ENCODE measurements at places on chromosomes 3 and 15. TPM values are rescaled to one million over a fixed set of nuclear protein-coding genes. Genes with fewer than 3 reads are reported as not detected.

- no peak for DNase-seq
These were observed 36.5 kb downstream of the GOLGA6L10 start for GRCh38 chr15:82312586-82313349.

- DNase-seq = no peak
These were observed 31.2 kb upstream of the RIOX2 start for GRCh38 chr3:98003306-98003969.

DNA sequence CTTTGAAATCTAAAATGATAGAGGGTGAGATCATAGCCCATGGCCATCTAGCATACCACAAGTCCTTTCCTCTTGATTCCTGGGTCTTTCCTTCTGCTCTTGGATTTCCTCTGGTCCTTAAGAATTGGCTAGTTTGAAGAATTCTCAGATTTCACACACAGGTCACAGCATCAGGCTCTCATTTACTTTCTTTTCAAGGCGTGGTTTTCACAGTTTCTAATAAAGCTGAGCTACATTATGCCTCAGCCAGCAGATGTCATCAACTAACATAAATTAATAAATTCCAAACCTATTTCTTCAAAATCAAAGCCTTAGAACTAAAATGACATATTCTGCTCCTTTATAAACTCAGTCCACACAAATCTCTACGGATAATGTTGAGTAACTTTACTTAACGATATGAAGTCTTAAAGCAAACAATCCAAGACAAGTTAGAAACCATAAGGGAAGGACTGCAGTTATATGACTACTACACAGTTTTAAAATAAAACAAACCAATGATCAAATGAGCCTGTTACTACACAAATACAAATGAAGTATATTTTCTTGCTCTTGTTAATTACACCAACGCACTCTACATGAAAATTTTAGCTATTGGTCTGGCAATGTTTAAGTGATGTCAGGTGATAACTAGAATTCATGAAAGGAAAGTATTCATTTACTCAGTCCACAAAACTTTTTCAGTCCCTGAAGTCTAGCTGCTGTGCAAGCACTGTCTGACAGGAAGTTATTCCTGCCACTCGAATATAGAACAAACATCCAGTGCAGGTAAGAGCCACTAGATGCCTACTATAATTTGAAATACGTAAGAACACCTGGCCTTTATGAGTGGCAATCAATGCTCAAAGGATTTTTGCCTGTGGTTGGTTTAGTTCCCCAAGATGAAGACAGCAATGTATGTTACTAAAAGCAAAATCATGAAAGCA lies 9.2 kb downstream of the CCDC14 start:
- DNase-seq = no peak

GRCh38 chr3:17726313-17726712 lies 16.1 kb downstream of the TBC1D5 start:
- no peak for DNase-seq

DNA sequence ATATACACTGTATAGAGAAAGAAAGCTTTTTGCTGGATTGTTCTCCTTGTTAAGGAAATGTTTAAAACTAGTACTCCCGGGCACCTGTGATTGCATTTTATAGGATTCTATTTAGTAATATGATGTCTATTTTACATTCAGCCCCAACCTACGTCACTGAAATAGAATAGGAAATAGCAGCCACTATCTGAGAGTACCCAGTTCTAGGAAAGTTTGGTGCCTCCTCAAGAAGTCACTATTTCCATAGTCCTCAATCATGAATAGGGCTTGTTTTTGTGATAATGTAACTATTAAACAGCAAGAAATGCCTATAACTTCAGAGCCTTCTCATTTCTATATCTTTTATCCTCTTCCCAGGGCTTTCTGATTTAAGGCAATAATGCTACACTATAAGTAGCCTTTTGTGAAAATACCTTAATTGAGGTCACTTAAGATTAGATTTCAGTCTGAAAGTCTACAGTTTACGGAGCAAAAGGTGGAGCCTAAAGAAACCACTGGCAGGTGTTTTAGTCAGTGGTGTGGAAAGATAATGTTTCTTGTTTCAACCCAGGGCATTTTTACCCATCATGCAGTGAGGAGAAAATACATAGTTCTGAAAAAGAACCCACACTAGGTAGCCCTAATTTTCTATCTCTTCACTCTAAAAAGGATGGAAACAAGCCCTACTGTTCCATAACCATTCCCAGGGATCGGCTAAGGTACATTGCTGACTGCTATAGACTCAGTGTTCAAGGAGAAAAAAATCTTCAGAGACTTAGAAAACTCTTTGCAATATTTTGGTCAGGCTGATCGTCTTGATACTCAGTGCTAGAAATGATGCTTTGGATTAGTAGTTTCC lies 38.7 kb downstream of the TIGIT start:
- DNase-seq = no peak

- no peak for DNase-seq
These were observed 221.9 kb upstream of the LRIG1 start for GRCh38 chr3:66722675-66723074.

DNA sequence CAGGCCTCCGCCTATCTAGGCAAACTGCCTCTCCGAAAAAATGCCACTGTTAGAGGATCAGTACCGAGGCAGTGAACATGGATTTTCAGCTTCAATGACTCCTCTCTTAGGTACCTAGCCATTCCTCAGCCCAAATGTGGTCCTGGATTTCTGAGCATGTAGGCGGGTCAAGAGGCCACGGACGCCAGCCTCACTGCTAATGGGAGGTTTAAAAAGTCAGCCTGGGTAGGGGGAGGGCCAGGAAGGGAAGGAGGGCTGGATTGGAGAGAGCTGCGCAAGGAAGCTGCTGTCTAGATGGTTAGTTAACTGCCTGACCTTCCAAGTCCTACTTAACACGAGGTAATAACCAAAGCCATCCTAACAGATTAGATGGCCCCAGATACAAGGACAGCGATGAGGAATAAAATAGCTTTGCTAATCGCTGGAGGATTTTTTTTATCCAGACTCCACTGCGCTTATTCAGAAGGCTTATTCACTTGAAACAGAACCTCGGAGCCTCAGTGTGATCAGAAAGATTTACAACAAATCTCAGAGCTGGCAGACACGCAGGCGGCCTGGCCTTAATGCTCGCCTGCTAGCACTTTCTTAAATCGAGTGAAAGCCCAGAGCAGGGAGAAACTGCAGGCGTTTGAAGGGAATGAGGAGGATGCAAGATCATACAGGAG lies 34.3 kb downstream of the TLE3 start:
- no peak for DNase-seq

DNA sequence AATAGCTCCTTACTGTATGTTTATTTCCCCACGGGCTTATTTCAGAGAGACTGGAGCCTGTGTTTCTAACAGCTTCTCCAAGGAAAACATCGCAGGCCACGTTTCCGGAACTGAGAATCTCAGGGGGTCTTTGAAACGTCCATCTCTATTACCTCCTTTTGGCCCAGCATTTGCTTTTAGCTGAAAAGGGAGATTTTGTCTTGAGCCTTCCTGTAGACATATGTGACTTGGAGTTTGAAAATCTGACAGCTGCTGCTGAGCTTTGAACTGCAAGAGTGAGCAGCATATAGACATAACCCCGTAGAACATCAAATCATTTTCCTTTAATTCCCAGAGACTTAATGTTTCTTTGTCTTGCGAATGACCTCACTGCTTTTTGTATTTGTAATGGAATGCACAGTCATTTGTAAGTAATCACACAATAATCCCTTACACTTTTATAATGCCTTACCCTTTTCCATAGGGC lies 54.6 kb downstream of the LPP start:
- no peak for DNase-seq

DNA sequence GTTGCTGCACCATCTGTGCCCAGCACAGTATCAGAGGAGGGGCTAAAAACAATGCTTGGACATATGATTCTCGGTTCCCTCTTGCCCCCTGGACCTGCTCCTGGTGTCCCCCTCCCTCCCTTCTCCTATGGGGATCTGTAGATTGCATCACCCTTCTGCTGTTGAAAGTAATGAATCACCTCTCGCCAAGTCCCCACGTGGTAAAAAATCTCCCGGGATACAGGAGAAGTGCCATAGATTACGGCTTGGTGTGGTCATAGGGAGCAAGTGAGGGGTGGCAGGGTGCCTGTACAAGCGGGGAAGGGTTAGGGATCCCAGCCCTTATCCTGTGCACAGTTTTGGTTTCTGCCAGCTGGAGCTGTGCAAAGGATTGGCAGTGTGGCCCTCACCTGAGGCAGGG lies 37.7 kb downstream of the AMOTL2 start:
- DNase-seq = no peak

GRCh38 chr3:64185436-64185835 lies 39.8 kb downstream of the PRICKLE2 start:
- no peak for DNase-seq

Gene CYP8B1
- total RNA-seq = not detected

Gene FBXL2
- total RNA-seq = 6.0 TPM

Gene ZCWPW2
- total RNA-seq = 2.9 TPM

Gene DAZL
- total RNA-seq = not detected
